ENCODE measurements at places on chromosomes 13 and 19. TPM values are rescaled to one million over a fixed set of nuclear protein-coding genes. Genes with fewer than 3 reads are reported as not detected.

The ATG4D gene
- 37.8 TPM for total RNA-seq

The C5AR2 gene
- 0.19 TPM for total RNA-seq

The WTIP gene
- total RNA-seq: 1.9 TPM

The OBI1 gene
- total RNA-seq: 18.5 TPM

The DHDH gene
- total RNA-seq: 1.2 TPM

The URAD gene
- total RNA-seq: not detected

The DCLK1 gene
- total RNA-seq: not detected

The NKG7 gene
- 19.8 TPM for total RNA-seq

The ZNF85 gene
- total RNA-seq: 11.4 TPM

The PSG2 gene
- 0.15 TPM for total RNA-seq

The MIA gene
- not detected for total RNA-seq

The CEACAM6 gene
- not detected for total RNA-seq

The NKPD1 gene
- total RNA-seq: 0.40 TPM

The N4BP2L2 gene
- 97.0 TPM for total RNA-seq

The ADAT3 gene
- 12.2 TPM for total RNA-seq

The GPC6 gene
- total RNA-seq: not detected

The IQCN gene
- 1.1 TPM for total RNA-seq

The F10 gene
- not detected for total RNA-seq

The ZNF880 gene
- total RNA-seq: 5.7 TPM

The ZNF208 gene
- total RNA-seq: 3.3 TPM

The C19orf67 gene
- 0.42 TPM for total RNA-seq

The FAAP24 gene
- total RNA-seq: 8.2 TPM

The VN1R2 gene
- not detected for total RNA-seq

The PRR22 gene
- 4.6 TPM for total RNA-seq

The CCL25 gene
- total RNA-seq: 0.48 TPM

The PLK5 gene
- total RNA-seq: not detected

The NLRP7 gene
- total RNA-seq: not detected

The PRKCSH gene
- total RNA-seq: 300 TPM

The GAPDHS gene
- not detected for total RNA-seq

The UBE2L5 gene
- not detected for total RNA-seq

The CYP4F2 gene
- not detected for total RNA-seq

The SMAD9 gene
- not detected for total RNA-seq

The WDR88 gene
- total RNA-seq: not detected

The LIM2 gene
- not detected for total RNA-seq
